ENCODE measurements at places on chromosomes 11 and 22. TPM values are rescaled to one million over a fixed set of nuclear protein-coding genes. Genes with fewer than 3 reads are reported as not detected.
A peak's percentile ranks its signal among the peaks of the same experiment; 100 is the strongest.

DNA sequence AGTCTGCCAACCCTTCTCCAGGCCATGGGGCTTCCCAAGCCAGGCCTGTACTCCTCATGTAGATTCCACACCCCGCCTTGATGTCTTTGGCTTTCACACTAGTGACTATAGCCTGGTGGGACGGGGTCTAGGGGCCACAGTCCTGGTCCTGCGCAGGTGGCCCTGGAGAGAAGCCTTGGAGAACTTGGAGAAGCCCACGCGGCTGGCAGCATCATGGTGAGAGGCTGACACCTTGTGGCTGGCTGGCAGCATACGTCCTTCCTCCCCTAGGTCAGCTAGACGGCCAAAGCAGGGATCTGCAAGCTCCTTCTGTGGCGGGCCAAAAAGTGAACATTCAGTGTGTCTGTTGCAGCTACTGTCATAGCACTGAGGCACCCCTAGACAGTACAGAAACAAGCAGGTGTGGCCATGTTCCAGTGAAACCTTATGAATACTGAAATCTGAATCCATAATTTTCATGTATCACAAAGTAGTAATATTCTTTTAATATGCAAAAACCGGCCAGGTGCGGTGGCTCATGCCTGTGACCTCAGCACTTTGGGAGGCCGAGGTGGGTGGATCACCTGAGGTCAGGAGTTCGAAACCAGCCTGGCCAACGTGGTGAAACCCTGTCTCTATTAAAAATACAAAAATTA is 42.0 kb downstream of the FAM83F start:
- peak; percentile 77 for DNase-seq

GRCh38 chr11:11261629-11262028 is 91.4 kb downstream of the CSNK2A3 start:
- no peak for DNase-seq

- no peak for DNase-seq
Measured at GRCh38 chr22:19176175-19176643, 2.3 kb downstream of the SLC25A1 start.

DNA sequence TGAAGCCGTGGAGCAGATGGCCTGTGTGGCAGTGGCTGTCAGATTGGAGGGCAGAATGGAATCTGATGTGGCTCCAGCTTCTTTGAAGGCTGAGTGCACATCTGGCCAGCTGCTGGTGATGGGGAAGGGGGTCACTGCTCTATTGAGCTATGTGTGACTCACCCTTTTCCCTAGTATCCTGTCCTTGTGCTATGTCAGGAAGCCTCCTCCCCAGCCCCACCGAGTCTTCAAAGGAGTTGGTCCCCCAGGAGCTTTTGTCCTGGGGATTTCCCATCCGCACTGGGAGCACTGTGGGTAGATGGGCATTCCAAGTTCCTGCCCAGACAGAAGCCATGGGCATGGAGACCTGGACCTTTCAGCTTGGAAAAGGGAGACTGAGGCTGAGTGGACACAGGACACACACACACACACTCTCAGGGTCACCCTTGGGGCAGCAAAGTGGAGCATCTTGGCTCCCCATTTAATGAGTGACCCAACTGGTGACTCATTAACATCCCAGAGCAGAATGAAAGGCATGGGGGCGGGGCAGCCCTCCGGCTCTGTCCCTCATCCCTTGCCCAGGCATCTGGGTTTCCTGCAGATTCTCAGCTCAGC is 3.3 kb downstream of the SERPINH1 start:
- DNase-seq: peak; percentile 34

GRCh38 chr11:28539239-28540030 is 431.2 kb downstream of the METTL15 start:
- no peak for DNase-seq

PGR gene
- total RNA-seq: 0.05 TPM

GRCh38 chr11:78193806-78194205 is 5.1 kb downstream of the USP35 start:
- DNase-seq: no peak

DNA sequence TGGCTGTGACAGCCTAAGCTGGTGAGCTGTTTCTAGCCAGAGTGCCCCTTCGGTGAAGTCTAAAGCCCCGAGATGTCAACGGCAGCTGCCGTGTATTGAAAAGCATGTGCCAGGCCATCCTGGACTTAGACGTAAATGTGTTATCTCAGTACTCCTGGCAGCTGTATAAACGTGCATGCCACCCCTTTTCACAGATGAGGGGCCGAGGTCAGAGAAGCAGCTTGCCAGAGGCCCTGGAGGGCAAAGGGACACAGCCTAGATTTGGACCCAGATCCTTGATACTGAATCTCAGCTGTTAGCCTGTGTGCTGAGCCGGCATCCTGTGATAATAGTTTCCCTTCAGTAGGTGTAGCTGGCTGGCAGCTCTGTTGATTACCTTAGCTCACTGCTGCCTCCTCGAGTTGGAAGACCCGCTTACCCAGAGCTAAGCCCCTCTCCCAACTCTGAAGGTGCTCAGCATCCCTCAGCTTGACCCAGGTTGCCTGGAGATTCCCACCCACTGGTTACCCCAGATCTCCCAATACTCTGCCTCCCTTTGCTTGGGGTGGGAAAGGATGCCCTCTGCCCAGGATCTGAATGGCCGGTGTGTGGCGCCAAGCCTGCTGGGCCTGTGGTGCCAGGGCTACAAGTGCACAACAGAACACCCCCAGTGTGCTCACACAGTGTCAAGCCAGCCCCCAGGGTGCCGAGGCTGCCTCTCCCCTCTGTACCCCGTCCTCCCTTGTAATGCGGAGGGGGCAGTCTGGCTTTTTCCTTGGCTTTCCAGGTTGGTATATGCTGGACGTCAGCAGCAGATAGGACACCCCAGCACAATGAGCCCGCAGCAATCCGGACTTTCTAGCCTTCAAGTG is 59.8 kb upstream of the WNT7B start:
- DNase-seq: peak; percentile 62

IGSF22 gene
- 0.08 TPM for total RNA-seq

SAA2 gene
- total RNA-seq: not detected

GRCh38 chr11:75597636-75598035 is 35.6 kb downstream of the SERPINH1 start:
- peak; percentile 38 for DNase-seq

DNA sequence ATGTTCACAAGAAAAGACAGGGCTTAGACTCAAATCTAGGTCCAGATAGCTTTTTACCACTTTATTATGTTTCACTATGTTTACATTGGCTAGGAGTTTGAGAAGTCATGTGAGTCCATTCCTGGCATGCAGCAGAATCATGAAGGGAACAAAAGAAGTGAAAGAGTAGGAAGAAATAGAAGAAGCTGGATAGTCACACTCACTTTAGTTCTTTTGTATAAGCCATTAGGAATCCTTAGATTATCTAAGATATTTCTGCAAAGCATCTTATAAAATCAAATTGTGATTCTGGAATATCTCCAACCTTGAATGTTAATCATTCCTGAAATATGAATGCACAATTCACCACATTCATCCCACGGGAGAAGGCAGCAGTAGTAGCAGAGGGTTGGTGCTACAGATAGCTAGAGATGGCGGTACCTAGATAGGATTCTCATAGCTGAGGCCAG is 31.9 kb downstream of the MAML2 start:
- no peak for DNase-seq

DNA sequence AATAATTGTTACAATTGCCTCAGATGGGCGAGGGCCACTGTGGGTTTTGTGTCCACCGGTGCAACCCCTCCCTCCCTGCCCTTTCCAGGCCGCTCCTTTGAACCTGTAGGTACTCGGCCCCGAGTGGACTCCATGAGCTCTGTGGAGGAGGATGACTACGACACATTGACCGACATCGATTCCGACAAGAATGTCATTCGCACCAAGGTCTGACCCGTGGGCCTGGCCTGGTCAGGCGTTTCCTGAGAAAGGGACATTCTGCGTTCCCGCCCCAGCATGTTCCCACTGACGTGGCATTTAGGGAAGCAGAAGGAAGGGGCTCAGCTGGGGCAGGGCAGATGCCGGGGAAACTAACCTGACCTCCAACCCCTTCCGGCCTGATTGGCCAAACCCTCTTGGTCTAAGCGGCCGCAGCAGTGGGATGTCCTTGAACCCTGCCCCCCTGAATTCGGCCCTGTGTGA is 10.1 kb downstream of the SIDT2 start:
- no peak for DNase-seq

DNA sequence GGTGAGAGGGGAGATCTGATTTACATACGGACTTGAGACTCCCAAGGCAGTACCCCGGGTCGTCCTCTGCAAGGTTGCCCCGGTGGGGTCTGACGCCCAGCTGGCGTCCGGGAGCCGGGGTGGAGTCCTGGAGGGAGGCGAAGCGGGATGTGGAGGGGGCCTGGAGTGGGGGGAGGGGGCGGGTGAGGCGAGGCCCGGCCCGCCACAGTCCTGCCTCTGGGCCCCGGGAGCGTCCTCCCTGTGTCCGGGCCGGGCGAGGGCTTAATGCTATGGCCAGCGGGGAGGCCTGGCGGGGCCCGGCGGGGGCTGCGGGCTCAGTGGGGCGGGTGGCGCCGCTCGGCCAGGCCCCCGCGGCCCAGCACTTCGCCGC is 2.4 kb upstream of the MYBPC3 start:
- no peak for DNase-seq

- DNase-seq: no peak
Measured at GRCh38 chr11:94910779-94911178, 62.6 kb downstream of the CWC15 start.

GRCh38 chr11:3009481-3009880 is 17.4 kb upstream of the NAP1L4 start:
- no peak for DNase-seq

- no peak for DNase-seq
Measured at GRCh38 chr11:4662876-4663275, 19.1 kb downstream of the OR51E1 start.

DNA sequence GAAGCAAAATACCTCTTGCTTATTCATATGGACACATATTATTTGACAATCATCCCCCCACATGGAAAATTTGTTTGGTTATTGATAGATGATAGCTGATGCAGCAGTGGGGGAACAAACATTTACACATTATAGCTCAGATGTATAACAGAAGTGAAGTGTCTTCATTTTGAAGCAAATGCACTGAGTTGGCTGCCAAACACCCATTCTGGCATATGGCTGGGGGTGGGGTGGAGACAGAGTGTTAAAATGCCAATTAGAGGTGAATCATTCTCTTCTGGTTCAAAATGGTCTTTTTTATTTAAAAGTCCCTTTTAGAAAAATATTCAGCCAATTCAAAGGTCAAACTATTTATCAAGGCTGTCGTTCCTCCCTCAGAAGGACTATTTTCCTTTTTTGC is 157.3 kb upstream of the TRPC6 start:
- DNase-seq: no peak

DNA sequence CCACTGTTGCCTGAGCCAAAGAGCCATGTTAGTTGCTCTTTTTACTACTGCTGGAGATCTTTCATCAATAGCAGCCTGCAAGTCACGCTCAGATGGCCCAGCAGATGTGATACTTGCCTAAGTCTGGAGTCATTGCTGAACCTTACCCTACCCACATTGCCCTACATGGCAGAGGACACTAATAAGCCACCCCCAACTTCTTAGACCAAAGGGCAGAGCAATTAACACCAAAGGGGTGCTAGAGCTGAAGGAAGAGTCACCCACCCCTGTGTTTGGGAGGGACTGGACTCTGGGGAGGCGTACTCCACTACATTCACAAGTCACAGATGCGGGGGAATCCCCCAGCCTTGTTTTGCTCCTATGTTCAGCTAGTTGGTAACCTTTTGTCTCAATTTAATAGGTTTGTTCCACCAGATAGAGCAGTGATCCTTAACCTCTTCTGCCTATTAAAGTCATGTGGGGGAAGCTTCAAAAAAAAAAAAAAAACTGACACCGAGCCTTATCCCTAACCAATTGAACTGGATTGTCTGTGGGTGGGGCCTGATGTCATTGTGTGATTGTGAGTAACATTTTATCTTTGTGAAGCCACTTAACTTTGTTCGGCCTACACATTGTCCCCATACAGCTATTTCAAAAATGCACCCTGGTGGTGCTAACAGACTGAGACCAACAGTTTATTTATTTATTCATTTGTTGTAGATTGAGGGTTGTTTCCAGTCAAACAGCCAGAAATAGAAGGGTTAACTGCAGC is 13.1 kb downstream of the ADM start:
- no peak for DNase-seq

Data from SJCRH30 (cell line).